Endothelial cell (in vitro differentiated cells): ENCODE measurements at places on chromosomes 12 and 14. TPM values are rescaled to one million over a fixed set of nuclear protein-coding genes. Genes with fewer than 3 reads are reported as not detected.

- DNase-seq, result no peak
Measured at GRCh38 chr12:102776041-102776440, 141.0 kb downstream of the PAH start.

- no peak for DNase-seq
Measured at GRCh38 chr12:76341436-76342030, 6.7 kb downstream of the BBS10 start.

- DNase-seq, result no peak
Measured at GRCh38 chr12:88153959-88154358, 11.9 kb downstream of the TMTC3 start.

DNA sequence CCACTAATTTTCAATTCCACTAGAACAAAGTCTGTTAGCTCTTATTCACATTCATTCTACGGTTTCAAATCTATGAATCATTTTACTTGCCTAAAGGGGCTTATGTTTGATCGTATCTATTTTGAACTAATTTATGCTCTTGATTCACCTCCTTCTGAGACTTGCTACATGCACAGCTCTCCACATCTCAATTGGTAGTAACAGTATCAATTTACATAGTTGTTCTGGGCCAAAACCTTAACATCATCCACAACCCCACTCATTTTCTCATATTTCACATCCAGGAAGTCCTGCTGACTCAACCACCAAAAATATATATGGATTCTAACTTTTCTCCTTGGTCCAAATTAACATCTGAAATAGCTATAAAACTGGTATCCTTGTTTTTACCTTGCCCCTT is 208.6 kb downstream of the RASSF9 start:
- DNase-seq, result no peak

DNA sequence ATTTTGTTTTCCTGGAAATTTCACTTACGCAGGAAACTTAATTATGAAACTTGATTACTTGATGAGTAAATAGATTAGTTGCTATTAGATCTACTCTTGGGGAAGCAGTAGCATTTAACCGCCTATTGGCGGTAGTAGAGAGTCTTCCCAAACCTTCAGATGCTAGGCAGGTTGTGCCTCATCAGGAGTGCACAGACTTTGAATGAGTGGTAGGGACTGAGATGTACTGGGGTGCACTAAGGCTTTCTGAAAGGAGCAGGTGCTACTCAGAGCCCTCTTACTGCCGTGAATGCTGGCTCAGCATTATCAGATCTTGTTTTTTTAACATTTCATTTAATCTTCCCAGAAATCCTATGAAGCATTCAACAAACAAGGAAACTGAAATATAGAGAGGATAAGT is 7.7 kb downstream of the GATC start:
- DNase-seq, result no peak

- DNase-seq, result no peak
Measured at GRCh38 chr14:31389946-31390345, 30.4 kb downstream of the HEATR5A start.

- DNase-seq, result no peak
Measured at GRCh38 chr12:95143621-95144205, 70.3 kb upstream of the NR2C1 start.

DNA sequence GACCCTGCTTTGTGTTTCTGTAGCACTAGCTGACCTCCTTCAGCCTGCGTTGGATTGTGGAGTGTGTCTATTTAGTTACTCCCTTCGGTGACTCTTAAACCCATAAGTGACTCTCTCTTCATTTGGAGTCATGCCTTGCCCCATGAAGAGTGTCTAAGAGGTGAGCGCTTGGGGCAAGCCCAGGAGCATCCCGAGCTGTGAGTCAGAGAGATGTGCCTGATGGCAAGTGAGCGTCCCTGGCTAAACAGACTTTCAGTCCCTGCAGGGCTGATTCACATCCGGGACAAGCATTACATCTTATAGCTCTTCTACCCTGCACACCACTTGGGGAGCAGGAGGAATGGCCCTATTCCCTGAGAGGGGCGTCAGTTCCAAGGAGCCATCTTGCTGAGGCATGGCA is 24.3 kb upstream of the ATF1 start:
- DNase-seq, result no peak

DNA sequence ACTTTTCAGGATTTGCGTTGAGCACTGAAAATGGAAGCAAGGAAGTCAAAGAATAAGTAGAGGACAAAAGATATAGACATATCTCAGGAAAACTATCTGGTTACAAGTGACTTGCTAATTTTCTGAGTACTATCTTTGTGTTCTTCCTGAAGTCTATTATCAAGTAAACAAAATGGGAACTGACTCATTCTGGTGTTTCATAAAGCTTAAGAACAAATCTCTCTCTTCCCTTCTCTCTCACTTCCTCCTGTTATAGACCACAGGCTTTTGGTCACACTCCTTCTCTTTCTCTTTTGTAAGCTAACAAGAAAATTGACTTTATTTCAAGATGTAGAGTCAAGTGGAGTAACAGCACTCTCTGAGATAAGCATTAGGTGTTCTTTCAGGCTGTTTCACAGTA is 406.6 kb upstream of the SYT1 start:
- DNase-seq, result no peak

- no peak for DNase-seq
Measured at GRCh38 chr14:98408713-98409112, 863.3 kb downstream of the BCL11B start.

GRCh38 chr14:55243813-55244212 is 27.4 kb upstream of the FBXO34 start:
- no peak for DNase-seq

DNA sequence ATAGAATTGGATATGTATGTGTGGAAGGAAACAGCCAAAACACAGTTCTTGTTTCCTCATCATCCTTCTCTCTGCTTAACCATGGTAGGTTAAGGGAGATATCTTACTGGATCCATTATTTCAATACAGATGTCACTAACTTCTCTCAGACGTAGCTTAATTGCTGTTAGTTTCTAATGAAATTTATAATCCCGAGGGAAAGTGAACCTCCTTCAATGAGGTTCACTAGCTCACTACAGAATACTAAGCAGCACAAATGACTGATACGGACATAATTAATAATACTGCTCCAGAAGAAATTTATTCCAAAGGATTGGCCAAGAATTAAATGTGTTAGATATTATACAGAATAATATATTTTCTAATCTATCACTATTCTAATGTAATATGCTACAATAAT is 28.6 kb upstream of the PTPRO start:
- no peak for DNase-seq

GRCh38 chr14:44970907-44971306 is 8.9 kb downstream of the TOGARAM1 start:
- DNase-seq, result no peak

GRCh38 chr14:105275267-105275946 is 25.4 kb downstream of the BRF1 start:
- DNase-seq, result no peak

DNA sequence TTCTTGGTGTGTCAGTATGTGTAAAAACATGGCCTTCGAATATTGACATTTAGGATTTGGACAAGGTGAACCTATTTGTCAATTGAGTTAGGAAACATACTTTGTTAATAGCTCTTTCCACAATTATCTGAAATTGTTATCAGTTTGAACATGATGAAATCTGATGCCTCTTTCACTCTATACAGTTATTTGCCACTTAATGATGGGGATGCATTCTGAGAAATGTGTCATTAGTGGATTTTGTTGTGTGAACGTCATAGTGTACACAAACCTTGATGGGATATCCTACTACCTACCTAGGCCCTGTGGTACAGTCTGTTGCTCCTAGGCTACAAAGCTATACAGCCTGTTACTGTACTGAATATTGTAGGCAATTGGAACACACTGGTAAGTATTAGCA is 4.8 kb downstream of the TULP3 start:
- no peak for DNase-seq

DNA sequence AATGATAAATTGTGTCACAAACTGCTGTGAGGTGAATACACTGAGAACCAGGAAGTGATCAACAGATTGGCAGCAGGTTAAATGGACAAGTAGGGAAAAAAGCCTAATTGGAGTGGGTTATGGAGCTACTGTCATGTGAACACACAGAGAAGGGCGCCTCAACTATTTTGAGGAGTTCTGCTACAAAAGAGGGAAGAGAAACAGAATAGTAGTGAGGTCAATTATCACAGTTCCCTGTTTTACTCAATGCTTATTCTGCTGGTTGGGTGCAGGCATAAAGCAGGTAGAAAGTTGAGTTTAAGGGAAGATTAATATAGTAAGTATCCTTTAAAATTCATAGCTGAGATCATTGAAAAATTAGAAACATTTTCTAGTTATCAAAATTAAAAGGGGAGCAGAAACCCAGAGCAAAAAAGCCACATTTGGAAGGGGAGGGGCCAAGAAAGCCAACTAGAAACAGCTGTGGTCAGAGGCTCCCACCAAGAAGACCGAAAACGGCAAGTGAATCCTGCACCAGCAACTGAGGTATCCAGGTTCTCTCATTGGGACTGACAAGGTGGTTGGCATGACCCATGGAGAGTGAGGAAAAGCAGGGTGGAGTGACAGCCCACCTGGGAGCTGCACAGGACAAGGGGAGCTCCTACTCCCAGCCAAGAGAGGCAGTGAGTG is 105.7 kb downstream of the ZC3H14 start:
- no peak for DNase-seq

- peak; percentile 28 for DNase-seq
Measured at GRCh38 chr12:27333403-27334009, 870 bp downstream of the BMAL2 start.

DNA sequence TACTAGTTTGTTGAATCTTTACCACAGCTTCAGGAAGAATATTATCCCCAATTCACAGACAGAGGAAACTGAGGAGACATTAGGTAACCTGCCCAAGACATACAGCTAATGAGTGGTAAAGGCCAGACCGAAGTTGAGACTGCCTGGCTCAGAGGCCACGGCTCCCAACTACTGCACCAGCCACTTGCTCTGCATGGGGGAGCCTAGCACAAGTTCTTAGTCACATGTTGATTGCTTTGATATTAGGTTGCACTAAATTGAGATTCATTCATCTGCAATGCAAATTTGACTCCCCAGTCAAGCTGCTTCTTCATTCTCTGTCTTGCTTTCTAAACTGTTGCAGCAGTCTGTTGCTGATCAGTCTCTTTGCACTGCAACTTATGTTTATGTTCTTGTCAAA is 25.9 kb upstream of the POLR3B start:
- no peak for DNase-seq

DNA sequence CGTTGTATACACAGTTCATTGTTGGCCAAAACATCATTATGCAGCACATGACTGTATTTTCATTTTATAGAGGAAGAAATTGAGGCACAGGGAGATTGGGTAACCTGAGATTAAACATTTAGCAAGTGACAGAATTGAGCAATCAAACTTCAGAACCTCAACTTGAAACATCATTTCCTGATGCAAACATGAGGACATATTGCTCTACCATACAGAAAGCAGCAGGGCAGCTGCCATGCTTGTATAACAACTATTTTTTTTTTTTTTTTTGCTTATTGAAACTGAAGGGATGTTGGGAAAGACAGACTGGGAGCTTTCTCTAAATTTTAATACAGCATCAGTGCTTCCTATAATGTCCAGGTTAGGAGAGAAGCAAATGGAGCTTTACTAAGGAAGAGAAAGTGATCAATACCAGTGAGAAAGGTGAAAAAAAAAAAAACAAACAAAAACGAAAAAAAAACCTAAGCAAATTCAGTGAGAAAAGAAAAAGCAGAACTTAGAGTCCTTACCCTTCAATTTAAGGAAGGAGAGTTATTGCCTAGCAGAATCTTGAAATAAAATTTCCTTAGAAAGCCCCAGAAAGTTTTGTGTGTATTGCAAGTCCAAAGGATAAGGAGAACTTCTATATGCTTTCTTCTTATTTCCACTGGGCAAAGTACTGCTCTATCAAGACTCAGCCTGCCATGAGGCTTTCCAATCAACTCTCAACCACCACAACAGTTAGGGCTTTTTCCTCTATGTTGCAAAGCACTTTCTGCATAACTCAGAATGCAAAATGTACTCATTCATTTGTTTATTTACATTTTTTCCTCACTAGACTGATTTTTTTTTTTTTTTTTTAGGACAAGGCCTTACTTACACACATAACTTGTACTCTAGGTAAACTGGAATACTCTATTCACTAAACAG is 21.6 kb downstream of the BTG1 start:
- DNase-seq, result no peak

GRCh38 chr14:74609721-74610120 is 2.3 kb downstream of the LTBP2 start:
- DNase-seq, result no peak

DNA sequence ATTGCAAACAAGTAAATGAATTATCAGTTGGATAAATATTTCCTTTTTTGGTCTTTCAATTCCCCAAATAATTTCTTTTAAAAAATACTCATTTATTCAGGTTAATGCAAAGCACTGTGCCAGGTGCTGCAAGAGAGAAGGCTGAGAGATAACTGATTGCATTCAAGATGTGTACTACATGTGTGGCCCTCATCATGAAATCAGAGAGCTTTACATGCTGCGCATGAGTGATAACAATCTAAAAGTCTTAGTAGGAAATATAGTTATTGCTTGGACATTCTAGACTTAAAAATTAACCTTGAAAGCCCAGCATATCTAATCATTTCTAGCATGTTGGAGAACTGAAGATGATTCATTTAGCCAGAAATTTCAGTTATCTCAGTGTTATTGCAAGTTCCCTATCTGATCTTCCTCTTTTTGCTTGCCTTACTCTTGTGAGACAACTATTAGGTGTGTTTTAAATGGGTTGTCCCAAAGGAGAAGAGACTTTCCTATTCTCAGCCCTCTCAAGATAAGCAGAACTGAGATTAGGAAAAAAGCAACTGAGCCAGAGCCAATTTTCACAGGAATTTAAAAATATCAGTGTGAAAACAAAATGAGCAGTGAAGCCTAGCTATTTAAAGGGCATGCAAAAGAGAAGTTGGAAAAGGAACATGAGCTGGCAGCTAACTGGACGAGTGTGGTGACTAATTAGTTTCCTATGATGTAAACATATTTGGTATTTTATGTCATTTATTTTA is 60.9 kb downstream of the PLEKHA5 start:
- DNase-seq, result no peak

- DNase-seq, result no peak
Measured at GRCh38 chr12:122842505-122843405, 7.5 kb downstream of the HIP1R start.

- DNase-seq, result no peak
Measured at GRCh38 chr14:53209370-53209769, 56.2 kb upstream of the DDHD1 start.

GRCh38 chr12:94545935-94546771 is 86.5 kb upstream of the CEP83 start:
- DNase-seq, result peak; percentile 52

- DNase-seq, result no peak
Measured at GRCh38 chr14:89435892-89436656, 19.0 kb upstream of the FOXN3 start.

ATF7 gene
- 63.3 TPM for total RNA-seq

KERA gene
- total RNA-seq, result not detected

CD4 gene
- 4.7 TPM for total RNA-seq

TGFB3 gene
- 1.5 TPM for total RNA-seq

NTN4 gene
- 0.13 TPM for total RNA-seq

CHD8 gene
- total RNA-seq, result 144 TPM

AQP2 gene
- total RNA-seq, result 0.05 TPM

OGFOD2 gene
- total RNA-seq, result 10.4 TPM

SGPP1 gene
- total RNA-seq, result 7.9 TPM

TSHR gene
- total RNA-seq, result not detected

ABCC9 gene
- 1.2 TPM for total RNA-seq

FLVCR2 gene
- 50.6 TPM for total RNA-seq

LRIG3 gene
- 103 TPM for total RNA-seq

ANKRD52 gene
- total RNA-seq, result 48.5 TPM
